ENCODE measurements at places on chromosomes 11 and 22.

GRCh38 chr11:63517156-63517555 lies 11.3 kb downstream of the LGALS12 start:
- DNase-seq, result no peak

DNA sequence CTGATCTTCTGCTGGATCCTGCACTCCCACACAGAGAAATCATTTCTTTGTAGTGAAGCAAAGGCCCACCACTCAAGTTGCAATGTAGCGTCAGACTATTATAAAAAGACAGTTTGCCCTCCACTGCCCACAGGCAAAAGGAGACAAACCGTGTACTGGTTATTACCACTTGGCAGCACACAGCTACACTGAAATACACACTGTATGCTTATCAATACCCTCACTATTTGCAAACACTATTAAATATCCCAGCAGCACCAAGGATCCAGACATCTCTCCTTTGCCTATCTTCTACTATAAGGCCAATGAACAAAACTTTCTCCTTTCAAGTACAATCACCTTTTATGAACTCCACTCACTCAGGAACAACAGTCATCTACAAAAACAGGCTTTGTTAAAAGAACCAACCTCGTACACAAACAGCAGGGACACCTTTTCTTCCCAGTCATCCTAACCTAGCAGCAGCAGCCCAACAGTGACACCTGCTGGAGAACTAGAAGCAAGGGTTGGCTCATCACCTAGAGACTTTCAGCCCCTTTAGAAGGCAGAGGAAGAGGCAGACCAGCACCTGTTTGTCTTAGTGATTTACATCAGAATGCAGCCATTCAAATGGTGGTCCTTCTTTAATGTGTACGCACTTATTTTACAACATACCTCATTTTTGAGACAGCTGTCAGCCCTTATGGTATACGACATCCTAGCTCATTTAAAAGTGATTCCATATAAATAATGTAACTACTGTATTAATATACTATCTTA lies 56.1 kb downstream of the AMBRA1 start:
- peak; percentile 72 for DNase-seq

- DNase-seq, result peak; percentile 68
Observed at GRCh38 chr11:62444236-62444833, 25.5 kb downstream of the SCGB1A1 start.

GRCh38 chr11:48129697-48130395 lies 86.8 kb upstream of the OR4B1 start:
- no peak for DNase-seq

DNA sequence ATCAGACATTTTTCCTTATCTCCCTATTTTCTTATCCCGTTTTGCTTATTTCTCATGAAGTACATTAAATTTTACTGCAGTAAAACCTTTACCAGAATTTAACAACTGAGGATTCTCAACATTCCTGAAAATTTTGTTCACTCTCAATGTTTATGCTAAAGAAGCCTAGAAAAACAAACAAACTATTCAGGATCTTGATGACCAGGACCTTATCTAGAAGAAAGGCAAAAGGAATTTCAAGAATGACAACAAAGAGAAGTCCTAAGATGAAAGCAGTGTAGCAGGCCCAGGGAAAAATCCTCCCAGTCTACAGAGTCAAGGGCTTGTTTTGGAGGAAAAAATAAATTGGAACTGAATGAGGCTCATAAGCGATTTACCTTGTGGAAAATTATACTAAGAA lies 283.3 kb upstream of the ARHGAP42 start:
- DNase-seq, result peak; percentile 1

- no peak for DNase-seq
Observed at GRCh38 chr11:9605742-9606141, 32.3 kb downstream of the WEE1 start.

GRCh38 chr11:125174686-125175085 lies 10.1 kb downstream of the PKNOX2 start:
- DNase-seq, result no peak

DNA sequence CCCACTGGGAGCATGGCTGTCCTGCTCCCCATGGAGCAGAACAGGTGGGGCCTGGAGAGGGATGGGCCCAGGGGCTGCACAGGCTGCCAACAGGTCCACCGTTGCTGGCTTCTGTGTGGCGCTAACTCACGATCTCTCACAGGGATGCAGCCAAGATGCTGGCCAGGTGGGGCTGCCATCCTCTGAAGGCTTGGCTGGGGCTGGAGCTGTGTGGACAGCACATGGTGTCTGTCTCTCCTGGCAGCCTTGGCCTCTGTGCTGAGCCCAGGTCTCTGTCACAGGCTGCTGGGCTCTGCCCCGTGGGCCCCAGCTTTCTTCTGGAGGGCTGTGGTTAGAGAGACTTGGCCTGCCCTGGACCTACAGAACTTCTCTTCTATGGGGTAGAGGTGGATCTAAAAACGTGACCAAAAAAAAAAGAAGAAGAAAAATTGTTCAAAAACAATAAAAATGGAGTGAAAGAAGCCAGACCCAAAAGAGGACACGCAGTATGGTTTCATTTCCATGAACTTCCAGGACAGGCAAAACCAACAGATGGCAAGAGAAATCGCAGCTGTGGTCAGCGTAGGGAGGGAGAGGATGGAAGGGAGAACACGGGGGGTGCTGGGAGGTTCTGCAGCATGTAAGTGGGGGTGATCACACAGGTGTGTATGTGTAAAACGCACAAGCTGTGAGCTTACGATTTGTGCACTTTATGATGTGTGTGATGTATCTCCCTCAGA lies 12.2 kb downstream of the PARVG start:
- no peak for DNase-seq

DNA sequence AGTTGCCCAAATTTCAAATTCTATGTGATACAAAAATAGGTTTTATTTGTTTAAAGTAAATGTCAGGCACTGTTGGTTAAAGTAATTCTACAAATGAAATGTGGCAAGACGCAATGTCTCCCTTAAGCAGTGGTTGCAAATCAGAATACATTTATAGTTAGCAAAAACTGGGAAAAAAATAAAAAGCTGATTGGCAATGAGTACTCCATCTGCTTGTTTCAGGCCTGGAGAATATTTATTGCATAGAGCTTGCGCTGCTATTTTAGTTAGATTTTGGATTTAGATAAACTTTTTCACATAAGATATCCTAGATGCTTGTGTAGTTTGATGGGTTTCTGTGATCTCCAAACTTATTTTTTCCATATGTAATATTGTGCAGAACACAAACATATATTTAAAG lies 224.0 kb upstream of the MPPED2 start:
- no peak for DNase-seq

All from fibroblast of skin of abdomen (primary cell).